ENCODE measurements at places on chromosomes 12 and 14. TPM values are rescaled to one million over a fixed set of nuclear protein-coding genes. Genes with fewer than 3 reads are reported as not detected.

DNA sequence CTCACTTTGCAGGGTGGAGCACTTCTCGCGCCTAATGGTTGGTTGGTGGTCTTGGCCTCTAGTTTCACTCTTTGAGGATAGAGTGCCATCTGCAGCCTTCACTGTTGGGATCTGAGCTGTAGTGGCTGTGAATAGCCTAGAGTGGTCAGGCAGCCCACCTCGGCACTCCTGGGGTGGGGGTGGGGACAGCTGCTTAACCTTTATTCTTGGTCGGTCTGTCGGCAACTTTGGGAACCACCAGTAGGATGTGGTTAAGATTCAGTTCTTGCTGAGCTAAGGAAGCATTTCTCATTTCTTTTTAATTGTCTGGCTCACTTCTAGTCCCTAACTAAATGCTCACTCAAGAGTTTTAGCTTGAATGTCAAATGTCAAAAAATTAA, 21.1 kb downstream of the TMBIM6 start:
- no peak for DNase-seq

DNA sequence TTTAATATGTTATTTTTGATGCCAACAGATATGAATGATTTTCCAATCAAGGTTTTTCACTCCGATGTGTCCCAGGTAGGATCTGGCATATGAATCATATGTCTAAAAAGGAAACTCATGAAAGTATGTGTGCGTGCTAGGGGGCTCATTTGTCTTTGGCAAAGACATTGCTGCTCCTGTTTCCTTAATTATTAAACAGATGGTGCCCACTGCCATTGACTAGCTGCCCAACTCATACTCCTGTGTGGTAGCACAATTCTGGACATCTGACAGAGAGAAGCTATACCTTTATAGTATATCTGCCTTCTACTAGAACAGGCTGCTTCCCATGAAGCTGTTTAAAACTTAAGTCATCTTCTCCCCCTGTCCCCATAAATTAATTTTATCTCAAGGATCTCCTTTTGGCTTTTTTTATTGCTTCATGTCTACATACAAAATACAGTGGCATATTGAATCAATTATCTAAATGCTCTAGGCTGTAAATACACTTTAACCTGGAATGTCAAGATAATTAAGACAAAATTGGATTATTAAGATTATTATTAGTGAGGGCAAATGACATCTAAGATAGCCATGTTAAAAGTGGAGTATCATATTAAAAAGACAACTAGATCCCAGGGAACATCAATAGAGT, 1.4 kb upstream of the PDE3A start:
- DNase-seq = no peak

DNA sequence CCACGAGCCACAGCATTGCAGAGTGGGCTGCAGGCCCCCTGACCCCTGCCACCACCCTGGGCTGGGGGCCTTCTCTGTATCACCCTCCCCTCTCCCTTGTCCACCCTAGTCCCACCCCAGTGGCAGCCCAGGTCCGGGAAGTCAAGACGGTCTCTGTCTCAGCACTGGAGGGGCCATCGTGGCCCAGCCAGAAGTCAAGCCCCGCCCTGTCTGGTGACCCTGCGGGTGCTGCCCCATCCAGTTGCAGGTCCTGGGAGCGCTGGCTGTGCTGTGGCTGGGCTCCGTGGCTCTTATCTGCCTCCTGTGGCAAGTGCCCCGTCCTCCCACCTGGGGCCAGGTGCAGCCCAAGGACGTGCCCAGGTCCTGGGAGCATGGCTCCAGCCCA, 2.7 kb downstream of the PLD4 start:
- DNase-seq = no peak

- DNase-seq = no peak
These were observed 71.0 kb downstream of the SLC25A47 start for GRCh38 chr14:100393906-100394732.

GRCh38 chr14:24095271-24096068, 1.4 kb downstream of the PCK2 start:
- no peak for DNase-seq

DNA sequence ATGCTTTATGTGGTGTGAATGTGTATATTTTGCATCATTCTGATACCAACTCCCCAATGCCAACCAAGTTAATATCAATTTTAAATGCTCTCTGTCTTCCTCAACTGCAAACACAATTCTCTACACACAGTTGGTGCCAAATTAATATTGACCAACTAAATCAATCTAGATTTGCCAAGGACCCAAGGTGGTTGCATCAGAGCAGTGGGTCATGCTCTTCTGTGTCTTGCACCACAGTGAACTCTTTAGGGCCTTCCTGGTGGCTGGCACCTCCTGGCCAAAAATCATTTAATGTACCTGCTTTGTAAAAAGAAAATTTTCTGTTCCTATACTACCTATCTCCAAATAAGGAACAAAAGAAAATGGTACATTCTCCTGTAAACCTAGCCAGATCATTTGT, 14.1 kb downstream of the COQ10A start:
- DNase-seq = no peak

GRCh38 chr14:35535483-35536112, 1.6 kb downstream of the INSM2 start:
- no peak for DNase-seq

GRCh38 chr14:64272019-64272418, 22.2 kb downstream of the ESR2 start:
- DNase-seq = no peak

DNA sequence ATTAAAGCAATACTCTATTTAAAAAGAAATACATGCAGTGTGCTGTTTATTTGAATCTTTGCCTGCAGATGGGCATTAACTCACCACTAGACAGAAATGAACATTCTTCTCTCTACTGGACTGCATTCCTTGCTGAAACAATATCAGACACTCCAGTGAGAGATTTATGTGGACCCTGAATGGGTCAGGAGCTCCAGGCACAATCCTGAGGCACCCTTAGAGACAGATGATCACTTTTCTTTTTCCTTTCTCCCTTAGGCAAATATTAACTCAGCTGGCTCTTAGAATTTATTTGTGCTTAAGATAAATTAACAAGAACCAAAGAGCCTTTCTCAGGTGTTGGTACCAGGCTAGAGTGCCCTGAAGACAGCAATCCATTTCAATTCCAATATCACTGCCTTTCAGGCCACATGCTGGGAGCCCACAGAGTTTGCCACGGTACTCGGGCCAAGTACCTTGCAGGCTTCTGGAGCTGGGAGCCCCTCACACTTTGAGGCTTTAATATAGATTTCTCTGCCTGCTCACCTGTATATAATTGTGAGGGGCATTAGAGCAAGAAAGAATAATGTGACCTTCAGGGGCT, 173.0 kb downstream of the EMP1 start:
- DNase-seq = no peak

- DNase-seq = no peak
These were observed 33.9 kb upstream of the CDK17 start for GRCh38 chr12:96434107-96434506.

GRCh38 chr12:132474237-132474741, 15.7 kb upstream of the FBRSL1 start:
- no peak for DNase-seq

ACACB gene
- 7.1 TPM for polyA plus RNA-seq

TDRD9 gene
- not detected for polyA plus RNA-seq

PFDN5 gene
- 630 TPM for polyA plus RNA-seq

Data from H1 (cell line).